ENCODE measurements at places on chromosomes 2 and 18.
A peak's percentile ranks its signal among the peaks of the same experiment; 100 is the strongest.

GRCh38 chr18:37489998-37490397, 75.6 kb downstream of the CELF4 start:
- DNase-seq, result no peak

GRCh38 chr2:6657136-6657535, 208.6 kb downstream of the CMPK2 start:
- no peak for DNase-seq

- no peak for DNase-seq
Measured at GRCh38 chr2:53751728-53752127, 15.9 kb upstream of the CHAC2 start.

DNA sequence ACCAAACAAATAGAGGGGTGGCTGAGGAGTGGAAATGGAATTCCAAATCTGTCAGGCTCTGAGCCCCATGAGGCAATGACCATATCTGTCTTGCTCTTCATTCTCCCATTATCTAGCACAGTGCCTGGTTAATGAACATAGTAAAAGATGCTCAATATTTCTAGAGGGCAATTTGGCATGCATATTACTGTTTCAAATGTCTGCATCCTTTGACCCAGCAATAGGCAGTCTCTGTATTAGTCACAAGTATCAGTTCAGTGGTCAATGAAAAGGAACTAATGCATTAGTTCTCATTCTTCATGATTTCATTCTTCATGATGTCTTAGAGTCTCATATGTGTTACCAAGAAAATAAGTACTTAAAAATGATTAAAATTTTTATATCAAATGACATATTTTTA, 28.4 kb upstream of the MALL start:
- DNase-seq, result no peak

- peak; percentile 28 for DNase-seq
Measured at GRCh38 chr2:183996825-183997793, 601.2 kb upstream of the ZNF804A start.
